ENCODE measurements at places on chromosomes 16 and 17.

- no peak for DNase-seq
Measured at GRCh38 chr17:43949781-43950180, 4.0 kb downstream of the PYY start.

GRCh38 chr16:49019081-49019633 is 262.5 kb downstream of the CBLN1 start:
- DNase-seq: peak; percentile 88

DNA sequence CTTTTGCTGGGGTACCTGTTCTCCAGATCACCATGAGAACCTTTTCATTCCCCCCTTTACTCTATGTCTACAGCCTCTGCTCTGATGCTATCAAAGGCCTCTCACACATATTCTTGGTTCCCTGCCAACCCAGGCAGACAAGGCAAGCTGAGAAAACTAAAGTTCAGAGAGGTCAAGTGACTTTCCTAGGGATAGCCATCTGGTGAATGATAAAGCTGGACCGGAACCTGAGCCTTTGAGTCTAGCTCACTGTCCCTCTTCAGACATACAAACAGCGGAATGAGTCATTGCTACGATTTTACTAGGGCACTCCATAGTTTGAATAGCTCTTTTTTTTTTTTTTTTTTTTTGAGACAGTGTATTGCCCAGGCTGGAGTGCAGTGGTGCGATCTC is 73.3 kb downstream of the XYLT1 start:
- no peak for DNase-seq

GRCh38 chr17:81903896-81904599 is 2.0 kb downstream of the NPB start:
- DNase-seq: no peak

GRCh38 chr16:7716660-7717550 is 384.3 kb downstream of the RBFOX1 start:
- peak; percentile 34 for DNase-seq

Data from retina (tissue), 1 donor.